Daoy (cell line): ENCODE measurements at places on chromosomes 2 and 18.

DNA sequence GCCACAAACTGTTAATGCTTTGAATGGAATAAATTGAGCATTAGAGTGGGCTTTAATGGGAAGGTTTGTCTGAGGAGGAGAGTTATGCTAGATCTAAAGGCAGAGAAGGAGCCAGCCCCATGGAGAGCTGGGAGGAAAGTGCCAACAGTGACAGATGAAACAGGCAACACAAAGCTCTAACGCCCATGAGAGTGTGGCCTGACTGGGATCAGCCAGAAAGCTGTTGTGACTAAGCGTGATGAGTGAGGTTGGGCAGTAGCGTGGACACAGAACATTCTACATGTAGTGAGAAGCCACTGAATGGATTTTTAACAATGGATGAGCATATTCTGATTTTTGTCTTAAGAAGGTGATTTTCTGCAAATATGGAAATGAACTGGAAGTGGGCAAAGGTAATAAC, 185.3 kb upstream of the SIX2 start:
- no peak for DNase-seq

GRCh38 chr2:21165350-21165749, 41.6 kb downstream of the TDRD15 start:
- DNase-seq, result no peak

DNA sequence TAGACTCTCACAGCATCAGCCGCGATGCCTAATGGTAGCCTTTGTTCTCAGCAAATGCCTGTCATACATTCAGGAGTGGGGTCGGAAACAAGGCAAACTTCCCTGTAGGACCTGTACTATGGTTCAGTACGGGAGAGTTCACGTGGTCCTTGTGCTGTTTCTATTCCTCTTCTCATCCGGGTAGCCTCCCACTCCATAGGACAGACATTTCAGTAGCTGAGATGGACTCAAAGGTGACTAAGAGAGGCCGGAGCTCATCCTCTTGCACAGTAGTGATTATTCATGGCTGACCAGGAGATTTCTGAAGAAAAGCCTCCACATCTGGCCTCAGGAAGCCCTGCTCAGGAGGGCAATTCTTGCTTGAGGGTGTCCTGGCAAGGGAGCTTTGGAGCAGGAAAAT, 117.8 kb upstream of the SPRED2 start:
- DNase-seq, result no peak

DNA sequence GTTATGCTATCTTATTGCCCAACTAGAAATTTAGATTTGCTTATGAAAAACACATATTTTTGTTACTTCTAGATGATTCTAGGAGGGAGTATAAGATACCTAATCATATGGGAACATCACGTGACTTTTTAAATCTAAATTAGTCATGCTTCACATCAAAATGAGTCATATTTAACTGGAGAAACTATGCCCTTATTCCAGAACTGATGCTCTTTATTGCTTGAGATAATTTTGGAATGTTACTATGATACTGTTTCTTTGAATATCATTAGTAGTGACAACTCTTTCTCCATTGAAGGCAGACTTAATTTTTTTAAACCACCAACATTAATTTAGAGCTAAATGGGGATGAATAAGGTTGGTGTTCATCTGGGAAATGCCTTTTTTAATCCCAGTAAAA, 19.9 kb upstream of the ELAC1 start:
- DNase-seq, result no peak

DNA sequence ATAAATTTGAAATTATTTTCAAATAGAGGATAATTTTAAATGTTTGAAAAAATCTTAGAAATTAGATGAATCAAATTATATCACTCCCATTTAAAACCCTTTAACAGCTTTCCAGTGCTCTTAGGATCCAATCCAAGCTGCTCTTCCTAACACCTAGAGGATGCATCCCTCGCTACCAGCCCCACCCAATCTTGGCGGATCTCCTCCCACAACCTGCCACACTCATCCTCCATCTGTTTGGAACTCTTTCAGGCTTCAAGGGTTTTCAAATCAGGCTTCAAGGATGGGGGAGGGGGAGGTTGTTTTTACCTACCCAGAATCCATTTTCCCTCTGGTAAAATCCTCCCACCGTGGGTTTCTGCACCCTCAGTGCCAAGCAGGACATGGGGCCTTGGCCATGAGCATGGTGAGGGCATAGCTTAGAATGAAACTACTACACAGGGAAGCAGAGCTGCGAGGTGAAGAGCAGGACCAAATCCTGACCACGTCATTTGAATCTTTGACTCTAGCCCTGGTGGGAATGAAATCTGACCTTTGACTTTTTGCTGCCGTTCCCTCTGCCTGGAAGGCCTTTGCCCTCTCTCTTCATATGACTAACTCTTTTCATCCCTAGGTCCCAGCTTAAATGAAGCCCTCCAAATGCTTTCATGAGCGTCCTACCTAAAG, 113.0 kb upstream of the MAPRE2 start:
- DNase-seq, result no peak

GRCh38 chr18:44740000-44740399, 59.3 kb downstream of the SETBP1 start:
- DNase-seq, result no peak

- no peak for DNase-seq
Measured at GRCh38 chr2:174868878-174869277, 104.6 kb upstream of the CHRNA1 start.

- no peak for DNase-seq
Measured at GRCh38 chr18:23536204-23536603, 32.9 kb downstream of the RMC1 start.

DNA sequence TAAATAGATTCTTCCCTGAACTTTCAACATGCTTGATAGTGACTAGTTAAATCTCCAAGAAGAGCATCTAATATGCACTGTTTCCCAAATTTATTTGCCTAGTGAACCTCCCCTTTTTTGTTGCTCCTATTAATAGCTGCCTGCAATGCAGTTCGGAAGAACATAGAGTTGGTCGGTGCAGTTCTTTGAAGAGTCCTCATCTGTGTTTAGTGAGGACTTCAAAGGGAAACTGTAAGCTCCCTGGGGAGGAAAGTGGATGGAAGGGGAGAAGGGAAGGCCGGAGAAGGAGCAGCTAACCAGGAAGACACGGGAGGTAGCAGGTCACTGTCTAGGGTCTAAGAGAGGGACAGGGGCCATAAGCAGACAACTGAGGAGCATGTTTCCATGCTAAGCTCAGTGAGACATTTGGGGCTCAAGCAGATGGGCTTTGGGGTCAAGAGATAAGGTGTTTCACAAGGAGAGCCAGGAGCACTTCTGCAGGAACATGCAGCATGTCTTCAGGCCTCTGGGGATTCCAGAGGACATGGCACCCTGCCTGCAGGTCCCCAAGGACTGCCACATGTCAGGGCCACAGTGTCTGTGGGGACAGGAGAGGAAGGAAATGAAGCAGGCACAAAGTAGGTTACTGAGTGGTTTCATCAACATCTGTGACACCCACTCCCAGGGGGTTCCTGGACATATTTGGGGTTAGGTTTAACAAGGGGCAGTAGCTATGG, 48.7 kb upstream of the ANXA4 start:
- no peak for DNase-seq

DNA sequence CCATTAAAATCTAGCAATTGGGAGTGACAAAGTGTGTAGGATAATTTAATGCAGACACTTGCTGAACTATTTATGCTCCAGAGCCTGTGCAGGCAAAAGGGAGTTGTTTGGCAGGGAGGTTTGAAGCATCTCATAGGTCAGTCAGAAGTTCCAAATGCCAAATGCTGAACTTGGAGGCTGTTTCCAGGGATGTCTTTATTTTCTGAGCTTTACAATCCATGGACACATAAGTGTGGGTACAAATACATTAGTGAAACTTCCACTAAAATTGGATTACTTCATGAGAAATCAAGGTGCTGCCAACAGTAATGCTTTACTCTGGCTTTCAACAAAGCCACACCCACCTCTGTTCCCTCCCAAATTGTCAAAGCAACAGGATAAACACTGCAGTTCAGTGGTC, 422.1 kb upstream of the SETBP1 start:
- DNase-seq, result no peak

GRCh38 chr2:24354957-24355356, 5.4 kb downstream of the ITSN2 start:
- DNase-seq, result no peak

- DNase-seq, result no peak
Measured at GRCh38 chr18:22221350-22221749, 52.0 kb downstream of the GATA6 start.

GRCh38 chr2:16664809-16665747, 556 bp downstream of the CYRIA start:
- no peak for DNase-seq

GRCh38 chr2:180450841-180451240, 443.7 kb upstream of the CWC22 start:
- DNase-seq, result no peak

DNA sequence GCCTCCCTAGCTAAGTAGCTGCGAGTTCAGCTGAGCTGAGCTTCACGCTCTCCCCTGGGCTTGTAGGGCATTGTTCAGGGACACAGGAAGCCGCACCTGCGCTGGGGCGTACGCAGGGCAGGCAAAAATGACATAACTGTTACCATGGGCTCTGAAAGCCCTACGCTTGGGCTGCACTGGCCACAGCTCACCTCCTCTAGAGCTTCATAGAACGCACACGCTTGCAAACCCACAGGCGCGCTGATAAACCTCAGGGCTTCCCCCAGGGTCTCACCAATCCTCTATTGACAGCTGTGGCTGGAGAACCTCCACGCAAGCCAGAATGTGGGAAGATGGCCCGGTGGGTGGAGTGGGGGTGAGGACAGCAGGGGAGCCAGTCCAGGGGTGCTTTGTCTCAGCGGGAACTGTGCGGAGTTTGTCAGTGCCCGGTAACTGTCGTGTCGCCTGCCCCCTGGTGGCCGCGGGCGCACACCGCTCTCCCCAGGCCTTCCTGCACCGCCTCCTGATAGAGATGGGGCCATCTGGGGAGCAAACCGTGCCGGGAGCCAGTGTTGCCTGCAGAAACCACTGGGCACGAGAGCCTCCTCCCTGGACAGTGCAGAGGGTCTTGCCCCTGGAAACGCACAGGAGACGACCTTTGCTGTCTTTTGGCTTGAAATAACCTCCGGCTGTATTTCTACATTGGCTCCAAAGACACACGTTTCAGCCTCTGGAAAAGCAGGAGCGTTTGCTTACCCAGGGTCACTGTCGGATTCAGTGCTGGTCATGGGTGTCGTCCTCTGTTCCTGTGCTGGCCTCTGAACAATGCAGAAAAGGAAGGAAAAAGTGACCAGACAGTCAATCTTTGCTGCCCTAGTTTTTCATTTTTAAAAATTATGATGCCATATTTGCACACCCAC, 17.0 kb upstream of the CIDEA start:
- peak; percentile 71 for DNase-seq

DNA sequence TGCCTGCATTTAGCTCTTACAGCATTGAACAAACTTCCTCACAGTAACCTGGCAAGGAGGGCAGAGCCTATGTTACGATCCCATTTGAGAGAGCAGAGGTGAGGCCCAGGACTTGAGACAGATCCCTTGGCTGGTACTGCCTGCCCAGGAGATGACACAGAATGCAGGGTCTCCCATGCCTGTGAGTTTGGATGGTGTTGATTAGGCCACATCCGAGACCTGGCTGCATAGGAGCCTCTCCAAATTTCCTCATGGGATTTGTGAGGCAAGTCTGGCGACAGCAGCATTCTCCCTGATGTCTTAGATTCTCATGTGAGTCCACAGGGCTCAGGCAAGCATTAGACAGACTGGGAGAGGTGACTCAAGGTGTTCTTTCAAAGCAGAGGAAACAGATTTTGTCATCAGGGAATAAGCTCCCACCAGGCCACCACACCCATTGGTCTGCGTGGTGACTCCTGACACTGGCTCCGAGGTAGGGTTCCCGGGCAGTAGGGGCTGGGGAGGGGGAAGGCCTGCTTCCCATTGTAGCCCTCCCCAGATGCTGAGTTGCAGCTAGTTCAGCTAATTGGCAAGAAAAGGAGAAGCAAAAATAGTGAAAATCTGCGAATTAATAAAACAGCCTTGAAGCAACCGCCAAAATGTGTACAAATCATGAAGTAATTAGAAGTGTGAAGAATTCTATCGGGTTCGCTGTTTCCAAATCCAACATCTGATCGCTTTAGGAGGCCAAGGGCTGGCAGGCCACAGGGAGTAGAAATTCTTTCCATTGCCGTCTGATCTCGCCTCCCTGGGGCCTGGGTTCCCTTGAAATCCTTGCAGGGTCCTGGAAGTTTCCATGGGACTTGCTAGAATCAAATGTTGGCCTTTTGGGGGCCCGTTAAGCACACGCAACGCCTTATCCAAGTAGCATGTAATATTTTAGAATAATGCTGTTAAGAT, 68.0 kb downstream of the MAPK4 start:
- DNase-seq, result no peak

DNA sequence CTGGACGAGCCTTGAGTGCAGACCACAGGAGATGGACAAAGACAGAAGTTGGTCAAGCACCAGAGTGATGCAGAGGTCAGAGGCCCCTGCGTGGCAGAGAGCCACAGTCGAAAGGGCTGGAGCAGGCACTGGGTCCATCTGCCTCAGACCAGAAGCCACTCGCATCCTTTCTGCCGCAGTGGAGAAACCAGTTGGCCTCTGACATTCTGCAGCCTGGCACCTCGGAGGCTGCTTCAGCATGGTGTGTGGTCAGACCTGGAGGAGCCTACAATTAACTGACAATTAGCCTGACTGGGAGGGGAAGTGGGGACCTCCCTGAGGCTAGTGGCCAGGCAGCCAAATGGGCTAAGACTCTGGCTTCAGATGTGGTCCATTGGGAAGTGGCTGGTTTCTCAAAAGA, 111.1 kb downstream of the SGPP2 start:
- DNase-seq, result no peak

GRCh38 chr2:44758591-44758990, 182.9 kb upstream of the SIX3 start:
- DNase-seq, result no peak

- DNase-seq, result no peak
Measured at GRCh38 chr2:120323214-120323613, 22.7 kb upstream of the INHBB start.

- no peak for DNase-seq
Measured at GRCh38 chr18:60826346-60826745, 453.8 kb upstream of the MC4R start.

DNA sequence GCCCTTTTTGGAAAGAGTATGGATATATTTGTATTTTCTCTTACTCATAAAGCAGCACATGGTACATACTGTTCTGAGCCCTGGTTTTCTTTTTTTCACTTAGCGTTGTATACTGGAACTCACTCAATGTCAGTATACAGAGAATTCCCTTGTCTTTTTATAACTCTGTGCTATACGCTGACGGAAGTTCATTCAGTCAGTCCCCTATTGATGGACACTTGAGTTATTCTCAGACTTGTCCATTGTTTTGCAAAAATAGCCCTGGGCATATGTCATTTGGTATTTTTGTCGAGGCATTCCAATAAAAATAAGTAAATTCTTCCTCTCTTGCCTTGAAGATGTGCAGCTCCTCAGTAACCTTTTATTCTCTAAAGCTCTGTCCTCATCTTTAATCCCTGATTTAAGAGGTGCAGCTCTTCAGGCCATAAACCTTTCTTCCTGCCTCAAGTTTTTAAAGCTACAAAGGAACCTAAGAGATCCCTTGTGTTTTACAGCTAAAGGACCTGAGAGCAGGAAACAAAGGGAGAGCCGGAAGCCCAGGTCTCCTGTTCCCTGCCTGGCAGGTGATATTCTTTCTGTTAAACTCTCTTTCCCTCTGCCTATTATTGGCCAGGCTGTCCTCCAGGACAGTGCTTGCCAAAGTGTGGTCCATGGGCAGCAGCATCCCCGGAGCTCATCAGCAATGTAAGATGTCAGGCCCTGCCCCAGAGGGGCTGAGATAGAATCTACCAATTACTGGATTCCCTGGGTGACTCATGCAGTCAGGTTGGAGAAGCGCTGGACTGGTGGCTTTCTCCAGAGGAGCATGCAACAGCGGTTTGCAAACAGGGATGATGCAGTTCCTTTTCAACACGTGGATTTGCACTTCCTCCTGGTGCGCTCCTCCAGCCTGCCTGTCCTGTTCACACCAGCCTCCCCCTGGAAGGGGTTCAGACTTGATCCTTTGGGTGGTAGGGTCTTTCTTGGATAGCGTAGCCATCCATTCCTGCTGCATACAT, 158.0 kb downstream of the NEDD4L start:
- DNase-seq, result peak; percentile 37
